ENCODE measurements at places on chromosomes 6 and 20.

DNA sequence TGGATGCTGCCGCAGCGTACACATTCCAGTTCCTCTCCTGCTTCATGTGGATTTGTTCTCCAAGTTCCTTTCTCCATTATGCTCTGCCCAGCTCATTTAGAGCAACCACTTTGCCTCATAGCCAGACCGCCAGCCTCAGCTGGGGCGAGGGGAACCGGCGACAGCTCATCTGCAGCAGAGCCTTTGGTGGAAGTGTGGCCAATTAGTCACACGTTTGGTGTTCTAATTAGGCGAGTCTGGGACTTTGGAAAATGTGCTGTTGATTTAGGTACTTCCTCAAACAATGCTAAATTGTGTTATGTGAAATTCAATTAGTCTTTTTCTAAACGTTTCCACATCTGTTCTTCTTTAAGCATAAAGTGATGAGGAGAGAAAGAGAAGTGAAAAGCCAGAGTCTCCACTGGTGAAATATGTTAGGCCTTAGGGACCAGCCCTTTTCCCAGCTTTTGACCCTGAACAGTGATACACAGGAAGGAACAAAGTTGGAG is 217.9 kb downstream of the TBX18 start:
- DNase-seq, result no peak

GRCh38 chr6:52922161-52922560 is 12.7 kb upstream of the GSTA3 start:
- DNase-seq, result no peak

GRCh38 chr6:84459401-84459800 is 232.0 kb upstream of the CEP162 start:
- no peak for DNase-seq

- no peak for DNase-seq
These were observed 52.6 kb upstream of the SALL4 start for GRCh38 chr20:51854921-51855320.

- DNase-seq, result no peak
These were observed 44.9 kb downstream of the MDFI start for GRCh38 chr6:41683273-41683522.

GRCh38 chr6:17193106-17193775 is 87.9 kb upstream of the RBM24 start:
- no peak for DNase-seq

DNA sequence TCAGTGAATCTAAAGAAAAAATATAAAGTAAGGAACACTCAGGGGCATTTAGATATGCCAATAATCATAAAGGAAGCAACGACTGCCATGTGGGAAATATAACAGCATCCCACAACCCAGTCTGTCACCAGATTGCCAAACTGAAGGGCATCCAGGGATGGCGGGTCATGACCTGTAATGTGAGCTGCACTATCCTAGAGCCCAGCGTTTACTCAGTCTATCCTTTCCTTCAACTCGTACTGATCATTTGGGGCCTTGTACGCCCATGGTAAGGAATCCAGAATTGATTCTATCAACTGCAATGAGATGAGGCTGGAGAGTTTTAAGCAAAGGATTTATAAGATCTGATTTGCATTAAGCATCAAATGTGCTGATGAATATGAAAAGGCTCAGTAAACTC is 5.3 kb downstream of the TRPC4AP start:
- DNase-seq, result no peak
